Caki2 (cell line): ENCODE measurements at places on chromosomes 2 and 18. TPM values are rescaled to one million over a fixed set of nuclear protein-coding genes. Genes with fewer than 3 reads are reported as not detected.

DNA sequence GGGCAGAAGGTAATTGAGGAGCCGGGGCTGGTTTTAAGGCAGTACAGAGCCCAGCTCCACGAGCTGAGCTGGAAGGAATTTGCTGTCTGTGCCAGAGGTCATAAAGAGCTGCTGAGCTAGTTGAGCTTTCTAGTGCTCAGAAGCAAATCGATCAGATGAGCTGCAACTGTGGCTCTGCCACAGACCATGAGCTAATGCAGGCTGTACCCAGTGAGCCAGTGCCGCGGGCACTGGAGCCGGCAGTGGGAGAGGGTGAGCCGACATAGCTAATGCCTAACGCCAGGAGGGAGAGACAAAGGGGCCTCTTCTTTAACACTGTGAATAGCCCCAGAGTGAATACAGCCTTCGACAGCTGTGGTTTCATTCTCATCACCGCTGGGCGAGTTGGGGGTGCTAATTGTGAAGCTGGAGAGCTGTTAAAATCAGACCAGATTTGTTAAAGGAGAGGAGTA is 410.1 kb upstream of the TCF4 start:
- no peak for DNase-seq

Gene R3HDM1
- total RNA-seq, result 3.9 and 7.0 TPM in 2 replicates

DNA sequence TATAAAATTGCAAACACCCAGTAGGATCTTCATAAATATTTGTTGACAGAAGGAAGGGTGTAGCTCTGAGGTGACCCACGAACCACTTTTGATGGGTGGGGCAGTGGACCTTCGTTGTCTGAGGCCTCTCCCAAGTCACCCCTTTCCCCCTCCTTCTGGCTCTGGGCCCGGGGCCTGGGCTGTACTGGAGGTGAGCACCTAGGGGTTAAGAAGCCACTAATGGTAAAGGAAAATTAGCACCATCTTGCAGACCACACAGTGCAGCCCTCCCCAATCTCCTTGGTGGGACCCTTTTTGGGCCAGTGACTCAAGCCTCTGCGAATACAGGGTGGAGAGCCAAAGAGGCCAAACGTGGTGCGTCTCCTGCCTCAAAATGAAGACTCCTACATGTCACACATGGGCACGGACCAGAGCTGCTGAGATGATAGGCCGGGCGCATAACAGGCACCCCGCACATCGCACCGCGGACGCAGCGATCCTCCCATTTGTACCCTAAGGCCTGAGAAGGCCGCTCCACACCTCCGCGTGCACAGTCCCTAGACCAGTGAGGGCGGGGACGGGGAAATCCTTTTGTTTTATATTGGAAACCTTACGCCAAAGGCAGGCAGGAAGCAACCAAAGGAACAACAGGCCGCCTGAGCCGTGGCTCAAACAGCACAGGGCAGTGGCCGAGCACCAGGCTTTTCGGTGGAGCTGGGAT is 31.9 kb upstream of the ATP6V1B1 start:
- no peak for DNase-seq

DNA sequence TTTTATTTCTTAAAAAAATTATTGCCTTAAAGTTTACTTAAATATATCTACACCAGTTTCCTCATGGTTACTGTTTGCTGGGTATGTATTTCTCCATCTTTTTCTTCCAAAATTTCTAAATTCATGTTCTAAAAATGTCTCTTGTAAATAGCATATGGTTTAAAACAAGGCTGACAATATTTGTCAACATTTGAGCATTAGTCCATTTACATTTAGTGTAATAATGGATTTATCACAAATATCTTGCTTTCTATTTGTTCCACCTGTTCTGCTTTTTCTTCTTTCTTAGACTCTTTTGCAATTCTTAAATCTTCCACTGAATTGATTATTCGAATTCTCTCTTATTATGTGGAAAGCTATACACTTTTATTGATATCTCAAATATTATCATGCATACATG is 87.7 kb upstream of the SMAD7 start:
- DNase-seq, result no peak

DNA sequence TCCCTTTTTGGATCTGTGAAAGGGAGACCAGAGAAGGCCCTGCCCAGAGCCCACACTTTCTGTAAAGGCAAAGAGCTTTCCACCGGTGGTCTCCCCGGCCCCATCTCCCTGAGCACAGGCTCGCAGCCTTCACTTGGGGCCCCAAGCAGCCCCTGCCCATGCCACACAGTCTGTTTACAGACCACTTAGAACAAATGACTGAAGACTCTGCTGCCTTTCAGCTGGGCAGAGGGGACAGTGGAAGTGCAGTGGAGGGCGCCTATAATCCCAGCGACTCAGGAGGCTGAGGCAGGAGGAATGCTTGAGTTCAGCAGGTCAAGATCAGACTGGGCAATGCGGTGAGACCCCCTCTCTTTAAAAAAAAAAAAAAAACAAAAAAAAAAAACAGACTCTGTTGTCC is 28.9 kb downstream of the SERTAD2 start:
- no peak for DNase-seq

Gene ST8SIA3
- total RNA-seq, result not detected in 2 replicates

DNA sequence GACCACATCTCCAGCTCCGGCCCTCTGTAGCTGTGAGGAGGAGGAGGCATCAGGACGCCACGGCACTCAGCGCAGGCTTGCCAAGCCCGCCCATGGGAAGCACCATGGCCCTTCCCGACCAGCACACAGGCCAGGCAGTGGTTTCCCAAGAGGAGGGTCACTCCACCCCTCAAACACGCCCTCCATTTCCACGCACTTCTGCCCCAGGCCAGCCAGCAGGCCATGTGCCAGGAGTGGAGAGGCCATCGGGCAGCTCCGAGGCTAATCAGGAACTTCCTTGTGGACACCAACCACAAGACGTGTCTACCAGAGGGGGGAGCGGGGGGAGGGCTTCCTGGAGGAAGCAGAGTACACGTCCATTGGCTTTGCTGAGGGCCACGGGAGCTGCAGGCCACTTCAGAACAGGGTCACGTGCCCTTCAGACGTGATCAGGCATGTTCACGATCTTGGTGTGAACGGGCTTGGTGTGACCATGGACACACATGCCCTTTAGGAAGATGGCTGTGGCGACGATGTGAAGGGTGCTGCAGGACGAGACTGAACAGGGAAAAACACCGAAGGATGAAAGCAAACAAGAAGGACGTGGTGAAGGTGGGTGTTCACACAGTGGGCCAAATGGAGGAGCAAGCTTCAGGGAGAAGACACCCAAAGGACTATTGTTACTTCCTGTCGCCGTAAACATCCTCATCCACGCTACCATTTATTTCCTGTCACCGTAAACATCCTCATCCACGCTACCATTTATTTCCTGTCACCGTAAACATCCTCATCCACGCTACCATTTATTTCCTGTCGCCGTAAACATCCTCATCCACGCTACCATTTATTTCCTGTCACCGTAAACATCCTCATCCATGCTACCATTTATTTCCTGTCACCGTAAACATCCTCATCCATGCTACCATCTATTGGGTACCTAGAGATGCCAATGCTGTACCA is 6.5 kb upstream of the MTERF4 start:
- DNase-seq, result no peak

Gene BMP10
- not detected in 2 replicates for total RNA-seq

GRCh38 chr2:172928756-172929155 is 146.9 kb upstream of the MAP3K20 start:
- DNase-seq, result no peak
